SK-MEL-5 (cell line): ENCODE measurements at places on chromosomes 5 and 9.

DNA sequence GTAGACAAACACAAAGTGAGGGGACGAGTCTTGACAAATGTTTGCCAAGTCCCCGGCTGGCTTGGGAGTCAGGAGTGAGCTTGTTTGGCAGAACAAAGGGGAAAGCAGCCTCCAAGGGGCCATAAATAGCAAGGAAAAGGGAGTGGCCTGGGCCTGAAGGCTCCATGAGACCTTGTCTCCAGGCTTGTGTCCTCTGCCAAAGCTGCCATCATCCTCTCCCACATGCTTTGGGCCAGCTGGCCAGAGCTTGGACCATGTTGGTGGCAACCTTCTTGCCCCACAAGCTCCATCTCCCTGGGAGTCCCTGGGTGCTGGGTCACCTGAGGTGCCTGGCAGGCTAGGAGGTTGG lies 13.3 kb upstream of the PITX1 start:
- no peak for DNase-seq

GRCh38 chr5:18630458-18631045 lies 996.3 kb downstream of the TAF11L14 start:
- DNase-seq = no peak

GRCh38 chr5:50727149-50727496 lies 60.7 kb downstream of the PARP8 start:
- DNase-seq = peak; percentile 67

- DNase-seq = no peak
These were observed 125.1 kb downstream of the BARX1 start for GRCh38 chr9:93830012-93830596.

DNA sequence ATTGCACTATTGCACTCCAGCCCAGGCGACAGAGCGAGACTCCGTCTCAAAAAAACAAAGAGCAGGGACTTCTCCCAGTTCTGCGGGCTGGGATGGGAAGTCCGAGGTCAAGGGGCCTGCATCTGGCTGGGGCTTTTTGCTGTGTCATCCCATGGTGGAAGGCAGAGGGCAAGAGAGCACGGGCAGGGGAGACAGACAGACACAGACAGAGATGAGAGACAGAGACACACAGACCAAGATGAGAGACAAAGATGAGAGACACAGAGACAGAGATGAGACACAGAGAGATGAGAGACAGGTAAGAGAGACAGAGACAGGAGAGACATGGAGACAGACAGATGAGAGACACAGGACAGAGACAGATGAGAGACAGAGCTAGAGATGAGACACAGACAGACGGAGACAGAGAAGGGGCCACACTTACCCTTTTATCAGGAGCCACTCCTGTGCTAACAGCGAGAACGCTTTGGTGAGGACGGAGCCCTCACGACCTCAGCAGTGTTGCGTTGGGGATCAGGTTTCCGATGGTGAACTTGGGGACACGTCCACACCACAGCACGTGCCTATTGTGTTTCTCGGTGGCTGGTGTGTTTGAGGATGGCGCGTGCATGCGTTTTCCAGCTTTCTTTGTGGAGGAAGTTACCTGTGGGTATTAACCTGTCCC lies 8.9 kb upstream of the TOR4A start:
- no peak for DNase-seq

- no peak for DNase-seq
These were observed 109.5 kb downstream of the C9orf50 start for GRCh38 chr9:129511285-129511900.

GRCh38 chr9:120319452-120319851 lies 260.5 kb downstream of the CDK5RAP2 start:
- no peak for DNase-seq

GRCh38 chr9:84045481-84046097 lies 65.0 kb downstream of the RMI1 start:
- no peak for DNase-seq

DNA sequence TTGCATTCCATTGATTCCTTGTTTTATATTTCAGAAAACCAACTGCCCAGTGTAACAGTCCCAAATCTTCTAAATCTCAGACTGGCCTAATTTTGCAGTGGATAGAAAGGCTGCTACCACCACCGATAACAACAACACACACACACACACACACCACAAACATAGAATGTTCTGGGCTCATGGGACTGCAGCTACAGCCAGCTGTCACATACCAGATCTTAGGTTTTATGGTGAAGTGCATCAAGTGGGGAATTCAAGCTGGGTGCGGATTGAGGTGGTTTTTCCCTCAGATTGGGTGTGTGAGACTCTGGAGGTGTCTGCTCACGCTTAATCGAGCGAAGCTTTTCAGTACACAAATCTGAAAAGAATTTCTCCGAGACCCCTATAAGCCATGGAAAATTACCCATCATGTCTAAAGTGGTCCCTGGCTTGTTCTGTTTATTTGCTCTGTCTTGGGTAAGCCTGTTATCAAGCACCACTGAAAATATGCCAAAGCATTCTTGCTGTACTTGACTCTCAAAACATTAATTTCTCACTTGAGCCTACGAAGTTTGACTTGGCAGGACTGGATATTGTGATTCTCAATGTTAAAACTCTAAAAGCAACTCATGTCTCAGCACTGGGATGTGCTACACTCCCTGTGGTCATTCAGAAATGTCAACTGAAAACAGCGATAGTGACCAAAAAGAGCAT lies 71.1 kb downstream of the ALDH7A1 start:
- no peak for DNase-seq
